ENCODE measurements at places on chromosomes 12 and 14.
A peak's percentile ranks its signal among the peaks of the same experiment; 100 is the strongest.

GRCh38 chr12:34290381-34290995 lies 268.2 kb downstream of the ALG10 start:
- DNase-seq = no peak

DNA sequence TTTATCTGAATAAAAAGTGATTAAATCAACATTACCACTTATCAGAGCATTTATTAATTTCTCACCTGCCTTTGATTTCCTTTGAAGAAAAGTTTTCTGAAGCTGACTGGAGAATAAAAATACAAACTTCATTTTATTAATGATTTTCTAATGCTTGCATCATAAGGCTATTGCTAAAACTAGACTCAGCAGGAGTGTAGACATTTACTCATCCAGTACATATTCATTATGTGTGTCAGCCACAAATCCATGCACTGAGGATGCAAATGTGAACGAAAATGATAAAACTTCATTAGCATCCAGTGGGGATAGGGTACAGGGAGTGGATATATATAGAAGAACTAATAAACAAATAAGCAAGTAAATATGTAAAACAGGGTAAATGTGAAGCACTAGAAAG lies 74.6 kb downstream of the SLCO1B3 start:
- no peak for DNase-seq

GRCh38 chr12:121246893-121247557 lies 37.1 kb downstream of the P2RX4 start:
- no peak for DNase-seq

- no peak for DNase-seq
Measured at GRCh38 chr12:69068448-69068847, 135.5 kb upstream of the CPM start.

GRCh38 chr14:93949511-93950075 lies 22.4 kb downstream of the FAM181A start:
- no peak for DNase-seq

GRCh38 chr12:3564861-3565260 lies 73.9 kb downstream of the PRMT8 start:
- DNase-seq = peak; percentile 6

GRCh38 chr12:98275131-98275475 lies 240.3 kb upstream of the TMPO start:
- no peak for DNase-seq

DNA sequence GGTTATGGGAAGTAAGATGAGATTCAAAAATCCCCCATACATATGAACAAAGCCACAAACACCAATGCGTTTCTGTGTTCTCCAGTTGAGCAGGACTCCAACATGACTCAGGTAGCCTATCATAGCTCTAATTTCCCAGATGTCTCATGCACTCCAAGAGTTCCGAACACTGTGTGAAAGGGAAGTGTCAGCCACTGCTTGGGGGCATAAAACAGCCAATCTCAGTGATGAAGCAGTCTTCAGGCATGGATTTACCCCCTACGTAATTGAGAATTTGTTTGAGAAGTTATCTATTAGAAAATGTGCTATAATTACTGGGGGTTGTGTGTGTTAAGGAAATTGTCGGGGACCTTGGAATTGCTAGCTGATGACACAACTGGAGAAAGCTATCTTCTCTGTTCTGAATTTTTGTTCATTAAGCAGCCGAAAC lies 153.9 kb upstream of the AVPR1A start:
- no peak for DNase-seq

GRCh38 chr12:21647179-21647578 lies 10.5 kb downstream of the LDHB start:
- no peak for DNase-seq

GRCh38 chr14:83867566-83868225 lies 1662.2 kb upstream of the FLRT2 start:
- no peak for DNase-seq

- no peak for DNase-seq
Measured at GRCh38 chr12:19761463-19761862, 322.2 kb downstream of the AEBP2 start.

GRCh38 chr12:116533343-116534251 lies 25.6 kb upstream of the MAP1LC3B2 start:
- DNase-seq = peak; percentile 66

DNA sequence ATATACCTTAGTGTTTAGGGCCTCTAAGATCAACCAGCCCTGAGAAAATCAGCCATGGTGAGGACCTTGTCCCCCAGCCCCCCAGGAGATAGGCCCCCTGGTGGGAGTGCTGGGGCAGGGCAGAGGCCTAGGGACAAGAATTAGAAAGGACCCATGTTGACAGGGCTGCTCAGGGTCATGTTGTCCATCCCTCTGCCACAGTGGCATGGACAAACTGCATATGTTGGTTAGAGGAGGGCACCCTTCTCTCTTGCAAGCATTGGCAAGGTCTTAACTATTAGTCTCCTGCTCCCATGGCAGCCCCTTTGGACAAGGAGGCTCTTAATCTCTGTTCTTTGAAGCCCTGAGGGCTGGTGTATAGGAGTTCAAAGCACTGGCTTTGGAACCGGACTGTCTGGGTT lies 755 bp upstream of the PTPN6 start:
- no peak for DNase-seq

GRCh38 chr12:117025481-117026151 lies 73.6 kb downstream of the TESC start:
- peak; percentile 67 for DNase-seq

DNA sequence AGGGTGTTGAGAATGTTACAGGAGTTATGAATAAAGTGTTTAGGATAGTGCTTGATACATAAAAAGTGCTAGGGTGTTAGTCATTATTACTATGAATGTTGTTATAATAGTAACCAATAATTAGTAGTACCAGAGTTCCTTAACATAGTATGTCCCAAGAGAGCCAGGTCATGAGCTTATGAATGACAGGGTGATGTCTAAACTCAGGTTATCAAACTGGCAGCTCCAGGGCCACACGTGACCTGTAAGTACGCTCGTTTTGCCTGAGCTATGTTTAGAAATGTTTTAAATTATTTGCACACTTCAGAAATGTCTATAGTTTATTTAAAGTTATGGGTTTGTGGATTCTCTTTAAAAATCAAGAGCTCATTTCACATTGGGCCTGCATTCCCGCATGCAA lies 14.1 kb upstream of the GRIP1 start:
- DNase-seq = no peak

- DNase-seq = peak; percentile 75
Measured at GRCh38 chr14:85421186-85421877, 108.6 kb upstream of the FLRT2 start.

- DNase-seq = no peak
Measured at GRCh38 chr12:105205322-105206048, 30.5 kb downstream of the APPL2 start.

- DNase-seq = no peak
Measured at GRCh38 chr14:100394886-100395672, 71.9 kb downstream of the SLC25A47 start.

DNA sequence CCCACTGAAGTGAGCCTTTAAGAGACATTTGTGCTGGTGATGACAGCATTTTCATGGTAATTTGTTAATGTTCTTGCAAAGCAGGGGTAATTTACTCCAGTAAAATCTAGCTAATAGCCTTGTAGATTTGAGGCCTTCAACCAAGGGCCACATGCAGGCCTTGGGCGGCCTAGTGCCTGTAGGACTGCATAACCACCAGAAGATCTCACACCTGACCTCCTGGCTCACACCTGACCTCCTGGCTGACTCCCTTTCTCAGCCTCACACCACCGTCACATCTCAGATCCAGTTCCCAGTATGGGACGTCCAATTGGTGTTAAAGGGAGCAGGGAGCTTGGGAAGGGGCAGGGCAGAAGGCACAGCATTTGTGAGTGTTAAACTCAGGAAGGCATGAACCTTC lies 26.9 kb downstream of the C12orf42 start:
- DNase-seq = no peak

GRCh38 chr14:102777711-102778337 lies 575 bp downstream of the TRAF3 start:
- DNase-seq = no peak

DNA sequence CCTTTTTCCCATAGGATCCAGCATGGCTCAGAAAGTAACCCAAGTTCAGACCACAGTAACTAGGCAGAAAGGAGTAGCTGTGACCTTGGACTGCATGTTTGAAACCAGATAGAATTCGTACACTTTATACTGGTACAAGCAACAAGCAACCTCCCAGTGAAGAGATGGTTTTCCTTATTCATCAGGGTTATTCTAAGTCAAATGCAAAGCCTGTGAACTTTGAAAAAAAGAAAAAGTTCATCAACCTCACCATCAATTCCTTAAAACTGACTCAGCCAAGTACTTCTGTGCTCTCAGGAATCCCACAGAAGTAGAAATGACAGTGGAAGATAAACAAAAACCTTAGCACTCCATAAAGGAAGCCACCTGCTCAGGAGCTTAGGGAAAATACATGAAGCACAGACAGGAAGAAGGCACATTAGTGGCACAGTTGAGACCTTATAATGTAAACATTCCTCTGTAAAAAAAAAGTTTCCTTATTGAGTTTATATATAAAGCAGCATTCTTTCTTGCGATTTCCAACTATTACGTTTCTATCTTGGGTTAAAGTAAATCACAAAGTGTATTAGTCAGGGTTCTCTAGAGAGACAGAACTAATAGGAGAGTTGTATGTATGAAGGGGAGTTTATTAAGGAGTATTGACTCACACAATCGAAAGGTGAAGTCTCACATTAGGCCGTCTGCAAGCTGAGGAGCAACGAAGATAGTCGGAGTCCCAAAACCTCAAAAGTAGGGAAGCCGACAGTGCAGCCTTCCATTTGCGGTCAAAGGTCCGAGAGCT lies 398.4 kb downstream of the DAD1 start:
- DNase-seq = peak; percentile 88

DNA sequence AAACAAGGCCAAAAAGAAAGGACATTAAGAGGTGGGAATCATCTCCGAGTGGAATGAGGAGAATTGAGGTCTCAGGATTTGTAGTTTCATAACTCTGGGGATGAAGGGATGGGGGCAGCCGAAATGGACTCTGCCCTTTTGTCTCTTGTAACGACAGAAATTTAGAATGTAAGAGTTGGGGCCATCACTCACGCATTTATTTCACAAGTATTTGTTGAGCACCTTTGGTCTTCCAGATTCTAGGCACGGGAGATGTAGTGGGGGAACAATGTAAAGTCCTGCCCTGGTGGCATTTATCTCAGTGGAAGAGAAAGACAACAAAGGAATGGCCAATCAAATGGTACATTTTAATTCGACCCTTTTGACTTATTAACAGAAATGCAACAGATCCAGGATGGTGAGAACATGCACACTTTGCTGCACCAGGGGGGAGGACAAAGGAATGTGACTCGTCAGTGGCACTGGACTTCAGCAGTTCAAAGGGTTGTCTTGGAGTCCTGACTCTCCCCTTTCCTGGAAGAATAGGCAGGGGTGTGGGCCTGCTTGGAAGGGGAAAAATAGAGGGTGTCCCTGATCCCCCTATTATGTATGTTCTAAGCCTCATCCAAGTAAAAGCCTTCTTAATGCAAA lies 102.0 kb downstream of the TMEM30B start:
- peak; percentile 12 for DNase-seq

DNA sequence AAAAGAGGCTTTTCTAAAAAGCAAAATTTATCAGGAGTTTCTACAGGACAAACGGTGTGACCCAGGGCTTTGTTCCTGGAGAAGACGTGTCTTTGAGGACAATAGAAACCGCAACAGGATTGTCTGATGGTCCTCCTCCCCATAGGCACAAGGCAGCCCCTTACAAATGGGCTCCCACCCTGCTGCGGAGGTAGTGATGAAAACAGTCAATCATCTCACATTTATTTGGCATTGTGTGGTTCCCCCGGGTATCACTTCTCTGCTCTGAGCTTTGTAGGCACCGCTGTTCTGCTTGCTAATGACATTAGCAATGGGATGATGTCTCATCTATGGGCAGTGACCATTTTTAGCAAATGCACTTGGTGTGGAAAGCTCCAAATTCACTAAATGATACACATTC lies 155.5 kb upstream of the TMPO start:
- no peak for DNase-seq

- DNase-seq = peak; percentile 15
Measured at GRCh38 chr12:77314378-77315052, 249.1 kb upstream of the E2F7 start.

DNA sequence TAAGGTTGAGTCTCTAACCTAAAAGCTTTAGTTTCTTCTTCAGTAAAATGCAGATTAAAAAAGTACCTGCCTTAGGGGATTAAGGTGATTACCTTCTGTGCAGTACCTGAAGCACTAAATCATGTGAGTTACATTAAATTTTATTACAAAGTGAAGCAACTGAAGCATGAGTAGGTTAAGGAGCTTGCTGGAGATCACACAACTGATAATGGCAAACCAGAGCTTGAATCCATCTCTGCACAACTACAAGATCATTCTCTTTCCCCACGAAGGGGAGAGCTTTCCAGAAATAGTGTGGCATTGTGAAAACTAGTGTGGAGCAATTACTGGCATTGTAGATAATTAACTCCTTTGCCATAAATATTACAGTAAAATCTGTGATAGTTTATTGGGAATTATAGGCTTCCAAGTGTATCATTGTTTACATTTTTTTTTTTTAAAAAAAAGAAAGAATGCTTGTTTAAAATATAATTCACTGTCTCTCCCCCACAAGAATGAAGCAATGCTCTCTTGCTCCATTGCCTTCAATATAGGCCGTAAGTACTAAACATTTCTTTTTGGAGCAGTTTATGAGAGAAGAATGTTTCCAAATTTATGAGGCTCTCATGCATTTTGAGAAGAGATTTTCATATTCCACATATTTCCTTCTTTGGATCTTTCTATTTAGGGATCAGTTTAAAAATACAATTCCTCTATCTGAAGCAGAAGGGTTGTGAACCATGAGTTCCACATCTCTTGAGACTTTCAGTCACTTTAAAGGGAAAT lies 20.5 kb downstream of the SLC38A2 start:
- peak; percentile 89 for DNase-seq

GRCh38 chr12:50533971-50534370 lies 29.2 kb downstream of the DIP2B start:
- no peak for DNase-seq

Data from fibroblast of villous mesenchyme (primary cell).